ENCODE measurements at places on chromosomes 7 and 10. TPM values are rescaled to one million over a fixed set of nuclear protein-coding genes. Genes with fewer than 3 reads are reported as not detected.

PRKG1 gene
- total RNA-seq, result not detected

ADRA2A gene
- not detected for total RNA-seq

DNA sequence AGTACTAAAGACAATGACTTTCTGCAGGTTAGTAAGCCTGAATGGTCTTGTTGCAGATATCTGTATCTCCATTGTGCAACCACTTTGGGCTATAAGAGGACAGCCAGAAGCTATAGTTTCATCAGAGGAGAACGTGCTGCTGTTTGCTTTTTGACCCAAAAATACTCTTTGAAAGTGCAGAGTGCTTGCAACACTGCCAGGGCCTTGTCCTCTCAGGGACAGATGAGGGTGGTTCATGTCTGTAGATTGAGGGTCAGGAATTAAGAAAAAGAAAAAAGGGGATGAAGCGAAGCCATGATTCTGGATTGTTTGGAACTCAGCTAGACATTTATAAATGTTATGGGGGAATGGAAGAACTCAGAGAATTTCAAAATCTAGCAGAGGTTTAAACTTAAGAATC is 212.5 kb downstream of the SEC23IP start:
- no peaks in the 10 kb centered on the region for H3K4me1 ChIP-seq
- H3K27me3 ChIP-seq, result no peaks in the 10 kb centered on the region
- no peaks in the 10 kb centered on the region for H3K36me3 ChIP-seq
- DNase-seq, result no peak
- H3K4me3 ChIP-seq, result no peak overlapping the region

DNA sequence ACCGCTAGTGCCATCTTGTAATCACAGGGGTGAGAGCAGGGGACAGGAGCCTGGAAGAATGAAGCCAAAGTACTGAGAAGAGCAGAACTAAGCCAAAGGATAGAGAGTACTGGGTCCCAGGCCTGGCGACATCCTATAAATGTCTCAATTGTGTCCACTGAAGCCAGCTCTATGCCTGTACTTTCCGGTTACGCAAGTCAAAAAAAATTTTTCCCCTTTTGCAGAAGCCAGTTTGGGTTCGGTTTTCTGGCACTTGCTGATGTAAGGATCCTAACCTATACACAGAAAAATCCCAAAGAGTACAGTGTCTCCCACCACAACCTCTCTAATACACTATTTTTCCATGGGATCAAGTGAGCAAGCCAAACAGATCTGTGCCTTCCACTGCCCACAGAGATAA is 61.1 kb downstream of the PLXNA4 start:
- H3K4me1 ChIP-seq, result peaks cover under 1% of the 10 kb centered on the region
- no peak overlapping the region for H3K4me3 ChIP-seq
- no peak overlapping the region for H3K27ac ChIP-seq
- H3K27me3 ChIP-seq, result no peaks in the 10 kb centered on the region
- DNase-seq, result no peak

GRCh38 chr7:141752634-141753033 is 11.3 kb upstream of the TAS2R3 start:
- H3K36me3 ChIP-seq, result peaks cover 29% of the 10 kb centered on the region
- no peaks in the 10 kb centered on the region for H3K27me3 ChIP-seq
- no peak overlapping the region for H3K27ac ChIP-seq

DNA sequence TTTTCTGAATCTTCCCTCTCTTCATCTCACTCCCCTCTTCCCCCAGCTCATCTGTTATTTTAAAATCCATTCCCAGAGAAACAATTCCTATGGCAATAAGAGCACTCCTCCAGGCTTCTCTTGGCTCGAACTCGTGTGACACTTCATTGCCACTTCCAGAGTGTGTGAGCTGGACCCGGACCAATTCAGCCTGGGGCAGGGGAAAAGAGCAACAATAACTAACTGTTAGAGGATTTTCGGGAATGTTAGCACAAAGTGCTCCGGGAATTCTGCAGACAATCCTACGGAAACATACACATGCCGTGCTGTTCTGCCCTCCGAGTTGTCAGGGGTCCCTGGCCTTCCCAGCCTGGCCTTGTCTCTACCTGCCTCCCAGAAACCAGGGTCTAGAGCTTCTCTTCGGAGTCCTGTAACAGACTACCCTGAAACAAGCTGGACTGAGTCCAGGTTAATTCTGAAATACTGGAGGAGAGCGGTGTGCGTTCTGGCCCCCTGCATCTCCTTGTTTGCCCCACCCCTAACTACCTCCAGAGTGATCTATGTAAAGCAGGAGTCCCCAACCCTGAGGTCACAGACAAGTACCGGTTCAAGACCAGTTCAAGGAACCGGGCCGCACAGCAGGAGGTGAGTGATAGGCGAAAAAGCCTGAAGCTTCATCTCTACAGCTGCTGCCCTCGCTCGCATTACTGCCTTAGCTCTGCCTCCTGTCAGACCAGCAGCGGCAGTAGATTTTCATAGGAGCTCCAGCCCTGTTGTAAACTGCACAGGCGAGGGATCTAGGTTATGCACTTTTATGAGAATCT is 11.3 kb downstream of the COL26A1 start:
- DNase-seq, result no peak
- H3K4me3 ChIP-seq, result no peak overlapping the region
- H3K27ac ChIP-seq, result no peak overlapping the region
- H3K4me1 ChIP-seq, result peaks cover 6% of the 10 kb centered on the region
- H3K36me3 ChIP-seq, result no peaks in the 10 kb centered on the region
- no peaks in the 10 kb centered on the region for H3K27me3 ChIP-seq

Data from naive thymus-derived CD4-positive, alpha-beta T cell (primary cell).